ENCODE measurements at places on chromosomes 2 and 18.

DNA sequence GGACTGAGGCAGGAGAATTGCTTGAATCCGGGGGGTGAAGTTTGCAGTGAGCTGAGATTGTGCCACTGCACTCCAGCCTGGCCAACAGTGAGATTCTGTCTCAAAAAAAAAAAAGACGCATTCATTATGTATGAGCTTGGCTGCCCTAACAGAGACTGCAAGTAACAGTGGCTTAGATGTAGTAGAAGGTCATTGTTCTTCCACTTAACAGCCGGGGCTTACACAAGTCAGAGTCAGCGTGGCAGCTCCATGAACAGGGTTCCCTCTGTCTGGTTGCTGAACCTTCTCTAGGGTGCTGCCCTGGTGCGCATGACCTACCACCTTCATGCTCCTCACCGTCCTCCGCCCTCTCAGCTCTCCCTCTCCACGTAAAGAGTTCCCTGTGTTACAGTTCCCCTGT, 49.1 kb upstream of the IGFBP2 start:
- no peak for DNase-seq

GRCh38 chr2:40095000-40095399, 315.9 kb upstream of the THUMPD2 start:
- DNase-seq: no peak

GRCh38 chr2:212900715-212901114, 250.7 kb downstream of the IKZF2 start:
- DNase-seq: no peak

DNA sequence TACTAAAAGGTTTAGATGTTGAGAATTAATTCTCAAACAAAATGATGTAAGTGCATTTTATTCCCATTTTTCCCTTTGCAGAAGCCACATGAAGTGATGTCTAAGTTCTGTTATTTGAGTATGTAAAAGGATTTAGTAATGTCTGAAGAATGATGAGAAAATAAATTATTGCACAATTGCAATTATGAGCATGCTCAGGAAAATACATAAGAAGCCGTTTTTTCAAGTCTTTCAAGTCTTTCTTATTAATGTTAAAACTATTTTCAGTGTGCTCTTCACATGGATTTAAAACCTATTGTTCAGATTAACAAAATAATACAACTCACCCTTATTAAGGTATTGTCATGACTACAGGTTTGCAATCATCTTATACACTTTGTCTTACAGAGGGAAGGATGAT, 331.4 kb upstream of the NETO1 start:
- DNase-seq: no peak

DNA sequence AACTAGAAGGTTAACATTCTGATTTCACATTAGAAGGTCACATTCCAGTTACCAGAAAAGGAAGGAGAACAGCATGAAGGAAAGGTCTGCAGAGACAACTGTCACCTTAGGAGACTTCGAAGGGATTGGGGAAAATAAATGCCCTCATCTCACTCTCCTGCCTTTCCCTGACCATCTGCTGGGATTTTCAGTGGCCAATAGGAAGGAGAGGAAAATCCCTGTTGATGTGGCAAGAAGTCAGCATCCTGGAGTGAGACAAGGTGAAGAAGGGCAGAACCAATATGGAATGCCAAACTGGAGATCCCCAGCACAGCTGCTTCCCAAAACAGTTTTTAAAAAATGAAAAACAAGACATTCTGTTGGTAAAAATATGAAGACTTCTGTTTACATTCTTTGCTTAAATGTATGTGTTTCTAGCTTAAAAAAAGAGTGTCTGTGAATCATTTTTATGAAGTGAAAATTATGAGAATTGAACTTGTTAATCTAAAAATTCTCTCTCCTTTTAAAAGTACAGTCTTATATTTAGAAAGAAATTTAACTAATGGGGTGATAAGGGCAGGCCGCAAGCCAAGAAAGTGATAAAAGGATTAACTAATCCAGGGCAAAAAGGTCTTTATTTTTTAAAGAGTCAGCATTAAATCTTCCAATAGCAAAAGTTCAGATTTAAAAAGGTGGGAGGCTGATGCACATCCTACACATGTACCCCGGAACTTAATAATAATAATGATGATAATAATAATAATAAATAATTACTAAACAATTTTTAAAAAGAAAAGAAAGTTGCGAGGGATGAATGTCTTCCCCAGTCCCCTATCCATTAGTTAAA, 160.6 kb upstream of the DOK6 start:
- no peak for DNase-seq
